Aorta (tissue), 5 donors: ENCODE measurements at places on chromosomes 12 and 14.

DNA sequence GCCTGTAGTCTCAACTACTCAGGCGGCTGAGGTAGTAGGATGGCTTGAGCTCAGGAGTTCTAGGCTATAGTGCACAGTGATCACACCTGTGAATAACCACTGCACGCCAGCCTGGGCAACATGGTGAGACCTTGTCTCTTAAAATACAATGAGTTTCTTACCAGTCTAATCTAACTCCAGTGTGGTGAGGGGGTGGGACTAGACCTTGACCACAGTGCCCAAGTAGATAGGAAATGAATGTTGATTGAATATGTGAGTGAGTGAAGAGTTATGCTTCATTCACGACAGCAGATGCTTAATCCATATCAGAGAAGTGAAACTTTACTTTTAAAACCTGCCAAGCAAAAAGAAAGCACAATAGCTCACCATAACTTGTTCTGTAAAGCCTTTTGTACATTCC lies 11.2 kb upstream of the AK7 start:
- no peak for DNase-seq

DNA sequence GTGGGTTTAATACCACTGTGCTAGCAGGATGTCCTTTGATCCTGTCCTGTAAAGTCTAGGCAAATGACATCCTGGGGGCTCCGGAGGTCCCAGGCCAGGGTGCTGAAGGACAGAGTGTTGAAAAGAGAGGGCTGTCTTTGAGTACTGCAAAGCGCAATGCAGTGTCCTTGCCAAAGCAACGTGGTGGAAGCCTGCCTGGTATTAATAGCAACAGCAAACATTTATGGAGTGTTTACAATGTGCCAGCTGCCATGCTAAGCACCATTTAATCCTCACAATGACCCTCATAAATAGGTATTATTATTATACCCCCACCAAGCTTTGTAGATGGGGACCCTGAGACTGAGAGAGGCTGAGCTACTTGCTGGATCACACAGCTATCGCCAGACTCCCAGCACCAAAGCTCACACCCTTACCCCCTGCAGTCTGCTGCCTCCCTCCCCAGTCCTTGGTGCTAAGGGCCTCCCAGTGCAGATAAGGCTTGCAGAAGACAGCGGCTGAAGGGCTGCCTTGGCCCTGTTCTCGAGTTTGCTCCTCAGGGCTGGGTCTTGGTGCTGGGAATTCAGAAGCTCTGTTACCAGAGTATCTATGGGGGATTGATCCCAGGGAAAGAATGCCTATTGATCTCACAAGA lies 427.7 kb downstream of the FUT8 start:
- DNase-seq: no peak

DNA sequence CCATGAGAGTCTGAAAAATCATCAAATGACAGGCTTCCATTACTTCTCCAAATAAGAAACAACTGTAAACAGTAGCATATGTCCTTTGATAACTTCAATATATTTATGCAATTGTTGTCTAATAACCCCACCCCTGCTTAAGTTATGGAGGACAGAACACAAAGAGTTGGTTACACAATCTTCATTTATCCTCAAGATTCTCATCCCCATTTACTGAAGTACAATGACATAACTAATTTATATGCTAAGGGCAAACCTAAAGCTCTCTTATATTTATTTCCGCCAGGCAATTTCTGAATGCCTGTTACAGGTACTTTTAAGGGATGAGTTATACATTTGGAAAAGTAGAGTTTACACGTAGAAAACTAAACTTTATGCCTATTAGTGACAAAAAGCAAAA lies 12.3 kb downstream of the SCAF11 start:
- no peak for DNase-seq

GRCh38 chr14:58813745-58814144 lies 176.0 kb downstream of the DACT1 start:
- DNase-seq: no peak

GRCh38 chr12:88876857-88877256 lies 296.6 kb upstream of the KITLG start:
- no peak for DNase-seq

- DNase-seq: no peak
Measured at GRCh38 chr12:127363392-127363791, 903.6 kb upstream of the TMEM132C start.

- no peak for DNase-seq
Measured at GRCh38 chr14:95256002-95256775, 63.5 kb downstream of the CLMN start.

DNA sequence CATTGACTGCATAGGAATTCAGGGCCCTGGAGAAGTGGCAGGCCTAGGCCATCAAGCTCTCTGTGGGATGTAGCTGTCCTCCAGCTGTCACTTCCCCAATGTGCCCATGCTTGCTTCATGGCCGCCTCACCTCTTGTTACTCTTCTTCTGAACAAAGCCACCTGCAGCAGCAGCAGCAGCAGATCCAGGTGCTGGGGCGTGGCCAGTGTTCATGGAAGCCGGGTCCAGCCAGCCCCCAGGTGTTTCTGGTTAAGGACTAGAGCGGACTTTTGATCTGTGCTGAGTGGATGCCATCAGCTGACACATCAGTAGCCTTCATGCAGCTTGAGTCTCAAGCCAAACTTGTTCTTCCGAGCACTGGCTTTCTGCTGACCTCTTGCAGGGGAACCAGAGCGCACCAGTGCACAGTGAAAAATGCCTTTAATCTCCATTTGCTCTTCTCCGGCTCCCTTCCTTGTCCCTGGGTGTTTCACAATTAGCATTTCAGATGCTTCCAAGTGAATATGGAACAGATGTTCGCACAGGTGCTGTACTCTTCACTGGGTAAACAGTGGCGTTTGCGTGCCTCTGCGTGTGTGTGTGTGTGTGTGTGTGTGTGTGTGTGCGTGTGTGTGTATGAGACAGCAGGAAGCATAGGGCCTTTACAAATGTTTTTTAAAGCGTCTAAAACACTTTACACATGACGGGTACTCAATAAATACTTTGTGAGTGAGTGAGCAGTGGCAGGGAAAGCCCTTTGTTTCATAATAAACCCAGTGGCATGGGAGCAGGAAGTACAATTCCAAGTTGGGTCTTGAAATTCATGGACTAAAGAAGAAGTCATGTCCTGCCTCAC lies 20.1 kb downstream of the TPCN1 start:
- DNase-seq: peak; percentile 81

- no peak for DNase-seq
Measured at GRCh38 chr14:62916551-62916950, 128.7 kb downstream of the KCNH5 start.

- DNase-seq: no peak
Measured at GRCh38 chr14:23517650-23518326, 33.8 kb downstream of the ZFHX2 start.

DNA sequence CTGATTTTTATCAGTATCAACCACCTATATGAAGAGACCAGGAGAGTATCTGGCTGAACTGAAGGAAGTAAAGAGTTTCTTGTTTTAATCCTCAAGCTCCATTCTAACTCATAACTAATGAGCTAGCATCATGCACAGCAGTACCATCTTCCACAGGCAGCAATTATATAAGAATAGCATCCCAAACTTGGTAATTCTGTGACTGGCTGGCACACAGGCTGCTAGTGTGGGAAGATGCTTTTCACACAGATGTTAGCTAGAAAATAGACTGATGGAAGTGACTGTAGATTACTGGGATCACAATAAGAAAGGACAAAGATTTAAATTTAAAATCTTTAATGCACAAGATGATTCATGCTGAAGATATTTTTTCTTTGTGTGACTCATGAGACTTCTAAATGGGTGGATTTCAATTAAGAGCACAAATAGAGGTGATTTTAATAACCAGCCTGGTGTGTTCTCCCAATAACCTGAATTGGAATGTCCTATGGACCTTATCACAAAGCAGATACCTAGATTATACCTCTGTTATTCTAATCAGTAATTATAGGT lies 417.7 kb upstream of the ATXN7L3B start:
- DNase-seq: no peak

GRCh38 chr12:31650918-31651317 lies 8.6 kb upstream of the ETFBKMT start:
- DNase-seq: no peak

DNA sequence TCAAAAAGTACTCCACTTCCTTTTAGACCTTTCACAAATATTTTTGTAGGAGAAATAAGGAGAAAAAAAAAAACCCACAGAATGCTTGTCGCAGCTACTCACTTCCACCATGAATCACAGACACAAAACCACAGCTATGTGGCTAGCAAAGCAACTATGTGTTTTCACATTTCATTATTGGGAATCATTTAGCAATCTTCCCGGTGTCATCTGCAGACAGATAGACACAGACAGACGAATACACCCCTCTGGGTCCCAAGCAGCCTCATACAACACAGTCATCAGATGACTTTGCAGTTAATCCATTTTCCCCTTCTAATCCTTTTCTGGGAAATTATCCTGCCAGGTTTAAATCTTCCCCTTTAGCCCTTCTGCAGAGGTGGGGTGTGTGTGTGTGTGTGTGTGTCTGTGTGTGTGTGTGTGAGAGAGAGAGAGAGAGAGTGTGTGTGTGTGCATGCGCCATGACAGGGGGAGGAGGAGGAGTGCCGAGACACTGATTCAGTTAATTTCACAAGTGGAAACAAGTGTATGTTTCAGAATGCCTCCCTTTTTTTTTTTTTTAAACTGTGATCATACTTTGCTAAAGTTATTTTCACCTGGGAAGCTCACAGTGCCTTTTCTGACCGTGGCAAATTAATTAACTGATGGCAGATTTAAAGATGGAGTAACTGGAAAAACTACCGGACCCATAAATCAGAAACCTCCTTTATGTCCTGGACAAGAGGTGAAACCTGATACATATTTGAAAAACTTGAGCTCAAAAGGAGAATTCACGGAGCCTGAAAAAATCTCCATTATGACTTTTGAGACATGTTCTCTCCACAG lies 39.9 kb downstream of the LTBP2 start:
- peak; percentile 74 for DNase-seq

DNA sequence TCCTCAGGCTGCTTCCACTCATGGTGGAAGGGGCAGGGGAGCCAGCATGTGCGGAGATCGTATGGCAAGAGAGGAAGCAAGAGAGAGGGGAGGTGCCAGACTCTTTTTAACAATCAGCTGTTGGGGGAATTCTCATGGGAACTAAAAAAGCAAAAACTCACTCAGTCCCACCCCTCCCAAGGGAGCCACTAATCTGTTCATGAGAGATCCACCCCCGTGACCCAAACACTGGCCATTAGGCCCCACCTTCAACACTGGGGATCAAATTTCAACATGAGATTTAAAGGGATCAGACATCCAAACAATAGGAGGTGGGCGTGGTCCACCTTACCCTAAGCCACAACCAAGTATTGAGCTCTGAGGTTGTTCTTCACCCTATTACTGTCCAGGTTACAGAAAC lies 375.1 kb downstream of the GRIN2B start:
- no peak for DNase-seq

DNA sequence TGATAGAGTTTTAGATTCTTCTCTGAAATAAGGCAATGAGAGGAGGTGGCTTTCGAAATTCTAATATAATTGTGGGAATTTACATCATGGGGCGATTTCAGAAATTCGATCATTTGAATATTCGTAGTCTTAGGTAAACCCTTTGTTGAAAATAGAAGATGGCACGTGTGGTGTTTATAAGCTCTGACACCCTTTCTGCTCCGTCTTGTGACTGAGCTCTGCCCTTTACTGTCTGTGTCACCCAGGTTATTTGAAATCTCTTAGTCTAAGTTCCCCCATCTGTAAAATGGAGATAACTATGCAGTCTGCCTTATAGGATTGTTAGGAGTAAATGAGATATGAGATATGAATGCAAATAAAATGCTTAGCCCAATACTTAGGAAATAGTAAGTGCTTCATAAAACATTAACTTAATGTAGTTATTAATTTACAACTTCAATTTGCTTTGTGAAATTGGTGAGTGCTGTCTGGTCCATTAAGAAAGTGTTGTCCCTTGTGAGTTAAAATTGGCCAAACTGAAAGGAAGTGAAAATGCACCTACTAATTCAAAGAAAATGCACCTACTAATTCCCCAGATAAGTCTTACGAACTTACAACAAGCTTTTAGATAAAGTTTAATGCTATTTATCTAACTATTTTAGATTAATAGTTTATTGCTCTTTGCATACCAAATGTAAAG lies 1.5 kb downstream of the BMAL2 start:
- no peak for DNase-seq

DNA sequence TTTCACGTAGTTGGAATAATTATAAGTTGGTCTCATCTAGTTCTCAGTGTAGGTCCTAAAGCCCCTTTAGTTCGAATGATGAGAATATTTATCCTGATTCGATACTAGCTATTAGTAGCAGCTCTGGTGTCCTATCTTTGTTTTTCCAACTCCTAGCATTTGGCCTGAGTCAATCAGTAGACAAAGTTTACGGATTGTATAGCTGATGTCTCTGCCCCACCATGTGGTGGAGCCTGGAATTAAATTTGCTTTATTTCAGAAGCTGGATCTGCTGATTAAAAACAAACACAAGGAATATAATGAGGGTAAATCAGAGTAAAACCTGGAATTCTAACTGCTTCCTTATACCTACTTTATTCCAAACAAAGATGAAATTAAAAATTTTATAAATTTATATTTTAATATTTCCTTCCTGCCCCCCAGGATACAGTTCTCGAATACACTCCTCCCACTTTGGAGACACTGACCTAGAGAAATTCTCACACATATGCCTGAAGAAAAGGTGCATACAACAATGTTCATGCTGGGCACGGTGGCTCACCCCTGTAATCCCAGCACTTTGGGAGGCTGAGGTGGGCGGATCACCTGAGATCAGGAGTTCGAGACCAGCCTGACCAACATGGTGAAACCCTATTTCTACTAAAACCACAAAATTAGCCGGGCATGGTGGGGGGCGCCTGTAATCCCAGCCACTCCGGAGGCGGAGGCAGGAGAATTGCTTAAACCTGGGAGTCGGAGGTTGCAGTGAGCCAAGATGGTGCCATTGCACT lies 7.6 kb upstream of the BRMS1L start:
- no peak for DNase-seq

DNA sequence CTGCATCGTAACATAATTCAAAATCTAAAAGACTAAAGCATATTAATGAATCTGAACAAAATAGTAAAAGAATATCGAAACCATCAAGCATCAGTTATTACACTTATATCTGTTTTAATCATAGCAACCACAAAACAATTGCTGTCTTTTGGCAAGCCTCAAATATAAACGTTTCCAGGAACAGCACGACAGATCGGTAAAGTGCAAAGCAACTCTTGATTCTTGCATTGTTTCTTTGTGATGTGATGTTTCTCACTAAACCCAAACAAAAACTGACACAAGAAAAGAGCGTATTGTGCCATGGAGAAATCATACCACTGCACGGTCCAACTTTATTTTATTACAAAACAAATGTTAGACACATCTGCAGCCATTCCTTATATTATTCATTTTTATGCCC lies 9.2 kb upstream of the MYF6 start:
- DNase-seq: no peak

DNA sequence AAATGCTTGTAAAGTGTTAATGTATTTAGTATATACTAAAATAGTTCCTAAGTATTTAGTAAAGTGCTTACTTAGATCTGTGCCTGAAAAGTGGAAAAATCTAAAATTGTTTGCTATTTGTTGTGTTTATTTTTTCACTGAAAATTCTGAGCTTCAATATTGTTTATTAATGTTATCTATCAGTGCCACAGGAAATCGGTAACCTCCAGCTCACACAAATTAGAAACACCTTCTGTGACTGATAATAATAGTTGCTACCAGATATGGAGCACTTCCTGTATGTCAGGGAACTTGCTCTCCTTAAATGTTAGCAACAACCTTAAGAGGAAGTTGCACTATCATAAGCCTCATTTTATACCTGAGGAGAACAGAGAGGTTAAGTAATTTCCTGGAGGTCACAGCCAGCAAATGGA lies 723 bp upstream of the LRP10 start:
- no peak for DNase-seq
